ENCODE measurements at places on chromosomes 11 and 22.

DNA sequence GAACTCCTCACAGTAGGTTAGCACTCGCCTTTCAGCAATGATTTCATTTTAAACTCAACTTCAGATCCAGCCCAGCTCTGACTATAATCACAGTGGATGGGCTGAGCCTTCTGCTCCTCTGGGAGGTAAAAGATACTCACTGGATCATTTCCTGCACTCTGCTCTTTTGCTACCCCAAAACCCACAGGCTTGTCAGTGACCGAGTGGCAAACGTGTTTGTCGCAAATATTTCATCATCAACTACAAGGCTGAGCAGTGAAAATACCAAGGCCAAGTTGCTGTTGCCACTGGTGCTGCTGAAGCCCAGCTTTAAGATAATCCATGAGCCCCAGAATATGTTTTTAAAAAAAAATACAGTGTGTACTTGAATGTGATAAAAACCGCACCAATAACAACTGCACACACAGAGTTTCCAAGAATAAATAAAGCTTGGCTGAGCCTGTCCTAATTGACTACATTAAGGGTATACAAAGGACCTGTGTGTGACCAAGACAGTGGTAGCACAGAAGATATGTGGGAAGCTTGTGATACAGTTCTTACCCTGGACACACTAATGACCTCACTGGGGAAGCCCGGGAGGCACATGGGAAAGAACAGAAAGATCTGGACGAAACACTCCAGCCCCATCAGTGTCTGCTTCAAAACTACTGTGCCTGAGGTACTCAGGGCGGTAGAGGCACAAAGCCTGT lies 41.3 kb downstream of the ABTB2 start:
- no peak for DNase-seq

DNA sequence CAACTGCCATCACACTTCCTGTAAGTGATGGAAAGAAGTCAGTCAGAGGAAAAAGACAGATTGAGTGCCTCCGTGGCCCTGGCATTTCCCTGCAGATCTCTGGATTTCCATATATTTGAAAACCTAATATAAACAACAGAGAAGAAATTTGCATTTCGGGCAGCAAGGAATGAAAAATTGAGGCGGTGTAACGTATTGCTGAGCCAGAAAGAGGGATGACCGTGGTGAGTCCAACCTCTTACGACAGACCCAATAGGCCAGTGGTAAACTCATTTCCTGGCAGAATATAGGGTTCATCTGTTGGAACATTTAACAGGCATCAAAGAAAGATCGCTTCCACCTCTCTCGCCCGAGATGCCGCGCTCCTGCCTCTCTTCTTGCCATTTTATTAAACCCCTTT lies 336.5 kb downstream of the MIAT start:
- DNase-seq = no peak

DNA sequence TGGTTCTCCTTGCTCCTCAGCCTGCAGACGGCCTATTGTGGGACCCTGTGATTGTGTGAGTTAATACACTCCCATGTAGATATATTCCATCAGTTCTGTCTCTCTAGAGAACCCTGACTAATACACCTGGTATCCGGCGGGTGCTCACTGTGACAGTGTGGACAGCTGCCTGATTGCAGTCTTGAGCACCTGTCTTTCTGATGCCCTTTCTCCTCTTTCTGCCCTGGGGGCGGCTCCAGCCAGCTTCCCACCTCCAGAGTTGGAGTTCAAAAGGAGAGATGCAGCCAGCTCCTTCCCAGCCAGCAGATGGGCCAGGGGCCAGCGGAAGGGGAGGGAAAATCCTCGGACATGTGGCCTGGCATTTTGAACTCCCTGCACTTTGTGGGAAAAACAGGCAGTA lies 15.0 kb downstream of the SMIM38 start:
- DNase-seq = no peak

GRCh38 chr11:89490981-89491690 lies at the start of gene NOX4:
Gene NOX4, minus strand, starts transcription at chr11:89491375. Its CDS starts 129 bp downstream, at chr11:89491246.
- DNase-seq = no peak

GRCh38 chr11:130475426-130476053 lies 27.1 kb downstream of the ADAMTS15 start:
- DNase-seq = no peak

DNA sequence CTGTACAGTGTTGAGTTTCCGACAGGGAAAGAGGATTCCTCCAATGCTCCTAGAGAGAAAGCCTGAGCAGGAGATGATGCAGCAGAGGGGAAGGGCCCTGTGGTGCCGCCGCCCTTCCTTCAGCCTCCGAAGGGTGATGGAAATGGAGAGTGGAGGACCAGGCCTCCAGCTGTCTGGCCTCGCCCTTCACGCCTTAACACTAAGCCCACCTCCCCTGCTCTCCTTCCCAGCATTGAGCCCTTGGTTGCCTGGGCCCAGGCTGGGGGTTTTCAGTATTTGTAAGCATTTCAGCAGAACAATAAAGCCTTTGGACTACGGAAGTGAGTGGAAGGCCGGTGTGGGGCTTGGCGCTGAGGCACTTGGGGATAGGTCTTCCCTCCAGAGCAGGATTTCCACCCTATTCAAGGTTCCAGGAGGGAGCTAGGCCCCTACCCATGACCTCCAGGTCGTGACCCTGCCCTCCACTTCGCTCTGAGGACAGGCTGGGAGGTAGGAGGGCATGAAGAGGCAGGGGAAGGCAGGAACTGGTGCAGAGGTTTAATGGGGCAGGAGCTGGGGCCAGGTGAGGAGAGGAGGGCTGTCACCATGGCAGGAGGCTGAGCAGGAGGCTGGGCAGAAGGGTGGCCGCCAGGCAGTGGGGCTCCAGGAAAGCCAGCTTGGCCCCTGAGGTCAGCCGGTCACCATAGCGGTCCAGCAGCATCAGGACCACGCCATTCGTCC lies 21.6 kb downstream of the TREH start:
- no peak for DNase-seq

DNA sequence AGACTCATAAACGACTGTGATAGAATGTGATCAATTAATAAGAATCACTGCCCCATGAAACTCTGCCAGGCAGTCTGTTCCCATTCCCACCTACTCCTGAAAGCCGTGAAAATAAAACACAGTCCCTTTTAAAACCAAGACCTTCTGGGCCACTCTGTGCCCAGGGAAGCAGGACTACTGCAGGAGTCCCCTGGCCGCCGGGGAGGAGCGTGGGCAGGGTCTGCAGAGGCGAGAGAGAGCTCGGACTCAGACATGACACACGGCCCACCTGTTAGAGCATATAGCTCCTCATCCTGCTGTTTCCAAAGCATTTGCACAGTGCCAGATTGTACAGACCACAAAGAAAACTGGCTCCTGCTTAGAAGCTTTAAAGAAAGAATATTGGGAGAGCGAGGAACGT lies 400.5 kb downstream of the SHANK2 start:
- DNase-seq = no peak

DNA sequence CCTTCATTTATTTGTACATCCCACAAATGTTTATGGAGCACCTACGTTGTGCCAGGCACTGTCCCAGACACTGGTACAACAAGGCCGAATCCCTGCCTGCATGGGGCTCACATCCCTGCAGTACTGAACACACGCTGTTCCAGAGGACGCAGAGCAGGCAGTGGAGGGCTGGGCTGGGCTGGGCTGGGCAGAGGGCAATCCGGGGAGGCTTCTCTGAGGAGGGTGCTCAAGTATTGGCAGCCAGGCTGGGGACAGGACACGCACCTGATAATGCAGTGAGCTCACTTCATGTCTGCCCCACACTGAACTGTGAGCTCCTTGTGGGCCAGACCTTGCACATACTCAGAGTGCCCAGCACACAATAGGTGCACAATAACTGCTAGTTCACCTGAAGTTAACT lies 34.1 kb downstream of the CYTH4 start:
- DNase-seq = no peak

DNA sequence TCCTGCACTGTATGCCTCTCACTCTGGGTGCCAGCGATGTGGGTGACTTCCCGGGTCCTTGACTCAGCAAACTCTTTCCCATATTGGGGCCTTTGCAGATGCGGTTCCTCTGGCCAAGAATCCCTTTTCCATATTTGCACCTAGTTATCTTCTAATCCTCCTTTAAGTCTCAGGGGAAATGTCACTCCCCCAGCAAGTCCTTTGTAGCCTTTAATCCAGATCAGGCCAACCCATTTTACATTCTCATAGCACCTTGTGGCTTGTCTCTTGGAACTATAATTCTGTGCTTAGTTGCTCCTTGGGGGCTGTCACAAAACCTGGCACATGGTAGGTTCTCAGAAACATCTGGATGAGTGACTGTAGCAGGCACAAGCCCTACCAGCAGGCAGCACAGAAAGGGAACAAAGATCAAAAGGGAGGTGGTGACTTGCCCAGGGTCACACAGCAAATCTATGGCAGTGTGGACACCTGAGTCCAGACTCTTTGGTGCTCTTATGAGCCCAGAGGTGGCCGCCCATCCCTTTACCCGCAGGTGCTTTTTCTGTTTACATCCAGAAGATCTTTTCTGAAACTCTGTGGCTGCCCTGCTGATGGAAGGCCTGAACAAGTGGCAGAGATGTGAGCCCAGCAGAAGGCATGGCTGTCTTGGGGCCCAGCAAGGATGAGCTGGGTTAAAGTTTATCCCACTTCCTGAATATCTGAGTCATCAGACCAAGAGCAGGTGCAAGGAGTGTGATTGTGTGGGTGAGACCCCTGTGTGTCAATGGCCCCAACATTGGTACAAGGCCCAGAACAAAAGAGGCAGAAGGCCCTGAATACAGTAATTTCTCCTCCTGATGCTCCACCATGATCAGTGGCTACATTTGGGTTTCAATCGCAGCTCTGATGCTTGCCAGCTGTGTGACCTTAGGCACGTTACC lies 78.6 kb upstream of the GRK3 start:
- DNase-seq = no peak

- DNase-seq = no peak
Measured at GRCh38 chr11:85884581-85885021, 29.4 kb downstream of the CCDC83 start.

DNA sequence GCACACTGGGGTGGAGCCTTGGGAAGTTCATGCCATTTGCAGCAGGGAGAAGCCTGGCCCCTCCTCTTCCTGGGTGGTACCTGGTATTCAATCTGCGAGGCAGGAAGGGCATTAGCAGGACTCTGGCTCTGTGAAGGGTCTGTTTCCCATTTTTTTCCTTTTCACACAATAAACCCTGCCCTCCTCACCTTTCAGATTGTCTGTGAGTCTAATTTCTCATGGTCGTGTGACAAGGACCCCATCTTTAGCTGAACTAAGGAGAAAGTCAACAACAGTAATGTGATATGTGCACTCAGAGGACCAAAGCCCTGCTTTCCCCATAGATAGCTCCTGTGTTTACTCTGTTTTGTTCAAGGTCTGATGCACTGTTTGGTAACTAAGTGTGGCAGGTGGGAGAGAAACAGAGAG lies 26.6 kb upstream of the CASP4 start:
- DNase-seq = no peak

DNA sequence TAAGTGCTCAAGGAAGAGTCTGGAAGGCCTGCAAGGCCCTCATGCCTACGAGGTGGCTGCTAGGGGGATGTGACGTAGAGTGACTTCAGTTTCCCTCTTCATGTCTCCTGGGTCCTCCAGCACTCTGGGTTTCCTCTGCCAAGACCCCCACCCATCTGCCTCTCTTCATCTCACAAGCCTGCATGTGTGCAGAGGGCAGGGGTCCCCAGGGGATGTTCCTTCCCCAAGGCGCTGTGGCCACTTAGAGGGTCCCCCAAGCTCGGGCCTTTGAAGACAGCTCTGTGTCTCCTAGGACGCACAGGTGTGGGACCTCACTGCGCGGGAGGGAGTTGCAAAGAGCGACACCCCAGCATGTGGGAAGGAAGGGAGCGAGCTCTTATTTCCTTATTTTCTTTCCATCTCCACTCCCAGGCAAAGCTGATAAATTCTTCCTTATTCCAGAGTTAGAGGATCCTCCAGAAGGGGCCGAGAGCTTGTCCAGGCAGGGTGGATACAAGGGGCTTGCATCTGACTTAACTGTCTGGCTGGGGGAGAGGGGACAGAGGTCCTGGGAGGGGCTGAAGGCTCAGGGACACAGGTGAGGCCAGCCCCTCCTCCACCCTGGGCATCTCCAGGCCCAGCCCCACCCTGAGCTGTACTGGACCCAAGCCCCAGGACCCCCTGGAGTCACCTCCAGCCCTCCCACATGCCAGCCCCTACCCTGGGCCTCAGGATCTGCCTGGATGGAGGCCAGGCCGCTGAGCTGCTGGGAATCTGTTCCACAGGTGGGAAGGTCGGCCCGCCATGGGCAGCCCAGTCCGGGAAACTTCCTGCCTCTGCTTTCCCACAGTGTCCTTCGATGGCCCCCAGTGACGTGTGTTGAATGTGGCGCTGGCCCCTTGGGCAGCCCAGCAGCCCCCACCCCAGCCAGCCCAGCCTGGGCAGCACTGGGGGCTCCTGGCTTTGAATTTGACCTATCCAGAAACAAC lies 59.7 kb upstream of the KCNQ1OT1 start:
- DNase-seq = no peak

GRCh38 chr11:69307421-69307820 lies 13.5 kb downstream of the MYEOV start:
- DNase-seq = no peak

GRCh38 chr11:35208795-35209194 lies 69.8 kb downstream of the CD44 start:
- no peak for DNase-seq

DNA sequence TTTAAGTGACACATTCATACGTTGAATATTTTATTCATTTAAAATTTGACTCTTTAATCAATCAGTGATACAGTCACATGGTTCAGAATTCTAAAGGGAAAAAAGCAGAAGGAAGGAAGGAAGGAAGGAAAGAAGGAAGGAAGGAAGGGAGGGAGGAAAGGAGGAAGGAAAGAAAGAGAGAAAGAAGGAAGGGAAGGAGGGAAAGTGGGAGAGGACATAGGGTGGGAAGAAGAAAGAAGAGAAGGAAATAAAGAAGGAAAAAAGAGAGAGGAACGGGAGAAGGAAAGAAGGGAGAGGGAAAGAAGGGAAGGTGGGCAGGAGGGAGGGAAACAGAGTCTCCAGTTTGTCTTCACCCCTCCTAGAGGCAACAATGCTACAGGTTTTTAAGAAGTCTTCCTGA lies 518.6 kb downstream of the MIAT start:
- no peak for DNase-seq

DNA sequence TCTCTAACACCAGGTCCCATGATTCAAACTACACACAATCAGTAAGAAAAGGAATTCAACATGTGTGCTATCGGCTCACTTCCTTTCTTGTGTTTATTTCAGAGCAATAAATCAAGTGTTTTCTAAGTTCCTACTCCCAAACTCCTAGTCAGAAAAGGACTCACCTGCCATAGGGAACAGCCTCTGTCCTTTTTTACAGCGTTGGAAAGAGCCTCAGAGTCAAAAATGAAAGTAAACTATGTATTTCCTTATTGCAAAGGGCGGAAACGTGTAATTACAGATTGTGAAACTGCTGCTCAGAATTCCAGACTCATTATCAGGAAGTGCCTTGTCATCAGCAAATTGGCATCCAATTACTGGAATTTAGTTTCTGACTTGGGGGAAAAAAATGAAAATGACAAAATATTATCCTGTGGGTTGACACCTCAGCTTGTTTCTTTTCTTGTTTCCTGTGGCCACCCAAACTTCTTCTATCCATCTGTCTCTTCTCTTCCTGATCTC lies at the start of gene CASP4:
Gene CASP4 (minus strand): TSS at position 220 of the 501 bp plus-strand sequence. CDS start 49 bp downstream, at position 171.
- no peak for DNase-seq

- DNase-seq = no peak
Measured at GRCh38 chr11:59849129-59849528, 3.8 kb upstream of the CBLIF start.

GRCh38 chr11:120712881-120713280 lies 201.3 kb downstream of the GRIK4 start:
- no peak for DNase-seq
